Fibroblast of lung (primary cell): ENCODE measurements at places on chromosomes 5 and 9. TPM values are rescaled to one million over a fixed set of nuclear protein-coding genes. Genes with fewer than 3 reads are reported as not detected.

Gene ADGRD2
- total RNA-seq: not detected in 2 replicates

Gene ADRB2
- 1.0 and 4.5 TPM in 2 replicates for total RNA-seq

Gene SHOC1
- total RNA-seq: under 0.01 TPM in 2 replicates

Gene SREK1
- total RNA-seq: 52.4 and 94.5 TPM in 2 replicates

Gene ST6GALNAC4
- total RNA-seq: 28.1 and 32.6 TPM in 2 replicates

GRCh38 chr5:56674441-56674840, 140.9 kb upstream of the MAP3K1 start:
- no peak overlapping the region for H3K4me3 ChIP-seq
- no peaks in the 10 kb centered on the region for H3K27me3 ChIP-seq
- H3K36me3 ChIP-seq: no peaks in the 10 kb centered on the region
- H3K27ac ChIP-seq: no peak overlapping the region
- peaks cover 5% of the 10 kb centered on the region for H3K4me1 ChIP-seq
- DNase-seq: no peak

DNA sequence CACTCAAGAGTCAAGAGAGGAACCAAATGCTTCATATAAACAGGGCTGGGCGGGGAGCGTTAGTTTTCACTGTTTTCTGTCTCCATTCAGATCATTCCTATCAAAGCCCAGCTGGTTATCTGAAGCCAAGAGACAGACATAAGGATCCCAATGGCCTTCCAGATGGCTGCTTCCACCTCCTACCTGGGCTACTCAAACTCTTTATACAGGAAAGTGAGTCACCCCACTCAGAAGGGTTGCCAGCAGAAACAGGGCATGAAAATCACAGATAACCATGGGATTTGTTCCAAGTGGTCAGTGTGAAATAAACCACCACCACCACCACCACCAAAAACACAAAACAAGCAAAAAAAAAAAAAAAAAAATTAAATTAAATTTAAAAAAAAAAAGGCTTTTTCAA, 5.5 kb downstream of the PRSS3 start:
- no peak for DNase-seq
- no peaks in the 10 kb centered on the region for H3K36me3 ChIP-seq
- no peaks in the 10 kb centered on the region for H3K27me3 ChIP-seq
- no peaks in the 10 kb centered on the region for H3K4me1 ChIP-seq

DNA sequence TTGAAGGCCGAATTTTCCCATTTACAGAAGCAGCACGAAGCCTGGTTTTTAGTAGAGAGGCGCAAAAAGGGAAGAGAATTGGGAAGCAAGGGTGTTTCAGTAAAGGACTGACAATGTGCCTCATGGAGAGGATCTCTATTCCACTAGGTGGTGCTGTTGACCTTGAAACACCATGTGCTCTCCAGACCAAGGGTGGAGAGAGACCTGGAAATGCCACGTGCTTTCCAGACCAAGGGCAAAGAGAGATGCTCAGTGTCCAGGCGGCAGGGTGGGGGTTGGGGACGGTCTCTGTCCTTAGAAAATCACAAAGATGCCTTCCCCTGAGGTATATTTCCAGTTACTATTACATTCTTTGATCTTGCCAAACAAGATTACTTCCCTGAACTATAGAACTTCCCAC, 425.3 kb downstream of the CSNK1G3 start:
- peak; percentile 46 for DNase-seq
- no peaks in the 10 kb centered on the region for H3K27me3 ChIP-seq
- no peak overlapping the region for H3K4me3 ChIP-seq
- no peaks in the 10 kb centered on the region for H3K36me3 ChIP-seq

- DNase-seq: no peak
- peaks cover 9% of the 10 kb centered on the region for H3K27me3 ChIP-seq
- H3K36me3 ChIP-seq: no peaks in the 10 kb centered on the region
- H3K4me3 ChIP-seq: no peak overlapping the region
Measured at GRCh38 chr5:77937015-77937908, 161.1 kb upstream of the TBCA start.

DNA sequence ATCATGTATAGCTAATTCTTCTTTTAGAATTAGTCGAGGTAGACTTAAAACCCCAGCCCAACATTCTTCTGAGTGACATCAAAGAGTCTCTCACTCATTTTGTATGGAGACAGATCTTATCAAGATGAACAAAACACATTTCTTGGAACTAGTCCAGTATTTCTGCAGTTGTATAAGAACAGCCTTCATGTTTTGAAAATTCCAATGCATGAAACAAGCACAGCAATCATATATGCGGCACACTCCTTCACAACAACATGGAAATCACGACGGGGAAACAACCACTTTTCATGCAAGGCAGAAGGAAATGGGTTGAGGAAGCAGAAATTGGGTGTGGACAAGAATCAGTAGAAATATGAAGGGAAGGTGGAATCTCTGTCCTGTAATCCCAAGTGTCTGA, 113.8 kb downstream of the PLK2 start:
- no peak for DNase-seq
- H3K27ac ChIP-seq: no peak overlapping the region
- no peaks in the 10 kb centered on the region for H3K27me3 ChIP-seq
- H3K36me3 ChIP-seq: no peaks in the 10 kb centered on the region
- H3K4me3 ChIP-seq: no peak overlapping the region
- H3K4me1 ChIP-seq: no peaks in the 10 kb centered on the region

DNA sequence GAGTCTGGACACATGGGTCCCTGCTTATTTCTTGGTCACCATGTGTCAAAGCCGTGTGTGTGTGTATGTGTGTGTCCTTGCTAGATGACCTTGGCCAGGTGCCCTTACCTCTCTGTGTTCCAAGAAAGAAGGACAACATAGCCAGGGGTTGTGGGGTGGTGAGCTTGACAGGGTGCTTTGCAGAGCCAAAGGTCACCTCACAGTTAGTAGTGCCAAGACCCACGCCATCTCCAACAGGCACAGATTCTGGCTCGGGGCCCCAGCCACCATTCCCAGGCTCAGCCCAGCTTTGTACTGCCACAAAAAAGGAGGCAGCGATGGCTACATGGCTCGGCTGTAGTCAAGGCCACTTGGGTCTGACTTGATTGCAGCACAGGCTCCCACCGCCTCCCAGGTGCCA, 39.5 kb downstream of the CXXC5 start:
- H3K4me1 ChIP-seq: no peaks in the 10 kb centered on the region
- H3K27ac ChIP-seq: no peak overlapping the region
- no peaks in the 10 kb centered on the region for H3K27me3 ChIP-seq
- no peak overlapping the region for H3K4me3 ChIP-seq
- DNase-seq: no peak

DNA sequence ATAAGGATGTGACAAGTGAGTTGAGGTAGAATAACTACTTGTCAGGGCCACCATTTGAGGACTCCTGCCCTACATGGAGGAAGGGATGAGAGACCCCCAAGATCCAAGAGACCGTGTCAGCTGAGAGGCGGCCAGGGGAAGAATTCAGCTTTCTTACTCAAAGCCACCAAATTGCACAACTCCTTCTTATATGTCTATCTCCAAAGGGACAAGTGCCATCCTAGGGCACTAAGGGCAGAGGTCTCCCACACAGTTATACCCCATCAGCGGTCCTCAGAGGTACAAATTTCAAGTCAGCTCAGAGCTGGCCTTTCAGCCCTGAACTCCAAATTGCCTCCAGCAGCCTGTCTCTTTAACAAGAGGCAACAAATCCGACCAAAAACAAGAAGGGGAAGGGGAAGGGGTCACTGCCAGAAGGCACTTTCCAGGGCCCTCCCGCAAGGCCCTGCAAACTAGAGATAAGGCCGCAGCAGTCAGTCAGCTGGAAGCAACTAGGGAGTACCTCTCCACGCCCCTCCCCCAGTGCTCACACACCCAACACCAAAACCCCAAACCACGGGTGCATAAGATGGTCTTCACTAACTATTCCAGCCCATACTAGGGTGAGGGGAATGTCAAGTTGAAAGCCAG, 6.1 kb upstream of the STOML2 start:
- peaks cover 19% of the 10 kb centered on the region for H3K4me1 ChIP-seq
- no peak overlapping the region for H3K27ac ChIP-seq
- H3K27me3 ChIP-seq: no peaks in the 10 kb centered on the region
- no peak for DNase-seq
- H3K36me3 ChIP-seq: peaks cover 17% of the 10 kb centered on the region
- H3K4me3 ChIP-seq: no peak overlapping the region
